ENCODE measurements at places on chromosomes 5 and 9. TPM values are rescaled to one million over a fixed set of nuclear protein-coding genes. Genes with fewer than 3 reads are reported as not detected.

FAM78A gene
- total RNA-seq: 0.59 TPM

GPR151 gene
- total RNA-seq: not detected

GABRB2 gene
- total RNA-seq: not detected

PTGER4 gene
- total RNA-seq: 2.6 TPM

POU5F2 gene
- 0.45 TPM for total RNA-seq

FAM200C gene
- total RNA-seq: 2.9 TPM

CNTNAP3 gene
- total RNA-seq: 5.6 TPM

PCDHGA11 gene
- 4.7 TPM for total RNA-seq

INSYN2B gene
- 4.0 TPM for total RNA-seq

DNM1 gene
- total RNA-seq: 4.4 TPM

SELENOP gene
- 2.6 TPM for total RNA-seq

TRAF2 gene
- 9.3 TPM for total RNA-seq
